ENCODE measurements at places on chromosomes 2 and 18.

DNA sequence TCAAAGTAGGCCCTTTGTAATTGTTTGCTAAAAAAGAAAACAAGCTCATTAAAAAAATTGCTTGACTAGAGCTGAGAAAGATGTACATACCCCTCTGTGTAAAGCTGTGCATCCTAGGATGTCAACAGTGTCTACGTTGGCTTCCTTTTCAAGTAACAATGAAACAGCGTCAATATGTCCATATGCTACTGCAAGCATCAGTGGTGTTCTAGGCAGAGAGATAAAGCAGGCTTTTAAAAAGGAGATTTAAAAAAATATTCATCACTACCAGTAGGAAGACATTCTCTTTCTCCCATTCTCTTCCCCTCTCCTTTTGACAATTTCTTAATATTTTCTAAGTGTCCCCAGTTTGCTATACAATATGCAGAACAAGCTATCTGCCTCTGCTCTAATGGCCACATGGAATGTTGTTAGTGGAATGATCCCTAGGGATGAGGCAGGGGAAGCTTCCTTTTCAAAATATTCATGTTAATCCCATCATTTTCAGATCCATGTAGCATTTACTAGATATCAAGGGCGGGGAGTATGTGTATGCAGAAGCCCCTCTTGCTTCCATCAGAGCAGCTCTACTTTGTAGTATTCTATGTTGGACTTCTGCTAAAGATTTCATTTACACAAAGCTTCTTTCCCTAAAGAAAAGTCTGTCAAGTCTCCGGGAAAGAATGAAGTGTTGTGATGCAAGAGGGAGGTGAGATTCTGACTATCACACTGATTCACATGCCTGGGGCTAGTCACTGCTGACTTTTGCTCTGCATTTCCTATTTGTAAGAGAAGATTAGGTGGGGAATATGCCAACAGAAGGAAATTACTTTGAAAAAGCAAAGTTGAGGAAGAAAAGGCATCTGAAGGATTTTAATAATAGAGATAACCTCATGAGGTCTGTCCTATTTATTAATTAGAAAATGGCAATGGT lies 81.5 kb upstream of the PGAP1 start:
- no peak for DNase-seq

DNA sequence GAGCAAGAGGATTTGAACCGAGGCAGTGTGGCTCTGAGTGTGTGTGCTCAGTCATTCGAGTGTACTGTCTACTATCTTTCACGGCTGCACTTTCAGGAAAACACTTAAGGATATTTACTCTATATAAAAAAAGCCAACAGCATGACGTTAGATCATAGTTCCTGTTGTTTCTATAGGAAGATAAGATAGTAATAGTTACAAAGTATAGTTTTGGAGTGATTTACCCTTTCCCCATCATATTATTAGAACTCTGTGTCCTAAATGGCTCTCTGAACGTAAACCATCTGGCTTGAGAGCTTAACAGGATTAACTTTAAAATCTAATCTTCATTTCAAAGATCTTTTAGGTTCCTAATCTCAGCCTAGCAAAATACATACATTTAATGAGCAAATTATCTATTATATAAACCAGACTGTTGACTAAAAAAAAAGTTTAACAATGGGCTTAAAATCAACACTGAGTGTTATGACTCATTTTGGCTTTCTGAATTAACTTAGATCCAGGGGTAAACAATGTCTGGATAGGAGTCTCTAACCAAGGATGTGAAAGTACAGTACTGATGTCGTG lies 150.3 kb upstream of the DNMT3A start:
- no peak for DNase-seq

DNA sequence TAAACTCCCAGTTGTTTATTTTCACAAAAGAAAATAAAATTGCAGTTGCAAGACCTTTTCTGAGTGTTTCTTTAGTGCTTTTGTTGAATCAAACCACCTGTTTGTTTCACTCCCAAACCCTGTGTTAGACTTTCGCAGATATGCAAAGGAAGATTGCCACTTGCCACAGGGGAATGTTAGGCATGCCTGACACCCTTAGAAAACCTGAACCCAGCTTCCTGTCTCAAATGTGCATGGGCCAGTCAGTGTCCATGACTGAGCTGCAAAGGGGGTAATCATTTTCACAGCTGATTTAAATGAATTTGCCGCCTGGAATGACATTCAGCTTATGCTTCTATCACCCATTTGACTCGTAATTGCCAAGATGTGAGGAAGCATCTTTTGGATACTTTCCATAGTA lies 17.5 kb downstream of the TGOLN2 start:
- DNase-seq = no peak

DNA sequence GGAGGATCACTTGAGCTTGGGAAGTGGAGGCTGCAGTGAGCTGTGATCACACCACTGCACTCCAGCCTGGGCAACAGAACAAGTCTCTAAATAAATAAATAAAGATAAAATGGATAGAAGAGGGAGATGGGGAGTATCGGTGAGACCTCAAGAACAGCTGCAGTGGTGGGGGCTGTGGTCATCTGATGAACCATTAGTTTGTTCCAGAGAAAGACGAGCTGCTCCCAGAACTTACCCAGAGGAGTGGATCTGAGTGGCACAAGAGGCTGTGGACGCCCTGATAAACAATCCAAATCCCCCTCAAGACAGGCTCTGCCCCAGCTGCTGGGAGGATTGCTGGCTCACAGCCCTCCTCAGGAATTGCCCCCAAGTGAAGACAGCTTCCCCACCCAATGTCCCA lies 26.7 kb downstream of the TMEM127 start:
- no peak for DNase-seq

DNA sequence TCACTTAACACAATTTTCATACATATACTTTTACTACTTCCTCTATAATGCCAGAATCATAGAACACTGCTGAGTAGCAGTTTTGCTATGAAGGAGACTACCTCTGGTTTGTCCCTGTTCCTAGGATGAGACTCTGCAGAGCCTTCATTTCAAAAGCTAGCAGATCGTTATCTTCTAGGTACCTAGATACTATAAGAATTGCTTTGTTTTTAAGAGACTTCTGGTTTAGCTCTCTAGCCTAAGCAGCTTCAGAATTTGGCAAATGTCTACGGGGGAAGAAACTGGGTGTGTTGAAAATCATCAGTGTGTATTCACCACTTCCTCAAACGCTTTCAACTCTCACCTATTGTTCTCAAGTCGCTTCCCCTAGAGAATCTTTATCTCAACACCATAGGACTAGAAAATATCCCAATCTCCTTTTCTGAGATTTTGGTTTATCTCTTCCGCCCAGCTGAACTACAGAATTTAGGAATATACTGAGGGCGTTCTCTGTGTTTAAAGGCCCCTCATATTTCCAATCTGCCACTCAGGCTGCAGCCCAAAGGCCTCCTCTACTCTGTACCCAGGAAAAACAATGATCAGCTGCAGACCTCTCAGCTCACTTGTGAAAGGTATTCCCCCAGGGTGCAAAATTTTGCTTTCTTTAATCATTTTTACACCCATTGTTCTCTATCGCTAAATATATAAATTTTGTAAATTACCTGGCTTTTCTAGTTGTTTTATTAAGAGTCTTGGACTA lies 28.7 kb downstream of the SMAD2 start:
- no peak for DNase-seq

- no peak for DNase-seq
Measured at GRCh38 chr18:6107794-6108193, 212.5 kb upstream of the TMEM200C start.

DNA sequence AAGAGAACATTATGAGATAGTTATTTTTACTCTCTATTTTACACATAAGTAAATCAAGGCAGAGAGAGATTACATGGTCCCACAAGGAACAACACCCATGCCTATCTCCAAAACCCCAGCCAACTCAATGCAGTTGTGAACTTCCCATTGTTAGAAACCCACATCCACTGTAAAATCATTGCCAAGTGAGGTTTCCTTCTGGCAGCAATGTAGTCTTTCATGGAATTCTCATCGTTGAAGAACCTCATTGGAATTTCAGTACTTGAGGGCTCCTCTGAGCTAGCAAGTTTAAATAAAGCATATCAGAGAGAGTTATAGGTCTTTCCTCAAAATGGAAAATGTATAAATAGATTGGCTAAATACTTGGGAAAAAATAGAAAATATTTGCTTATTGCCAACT lies 105.2 kb downstream of the RAD51AP2 start:
- no peak for DNase-seq

DNA sequence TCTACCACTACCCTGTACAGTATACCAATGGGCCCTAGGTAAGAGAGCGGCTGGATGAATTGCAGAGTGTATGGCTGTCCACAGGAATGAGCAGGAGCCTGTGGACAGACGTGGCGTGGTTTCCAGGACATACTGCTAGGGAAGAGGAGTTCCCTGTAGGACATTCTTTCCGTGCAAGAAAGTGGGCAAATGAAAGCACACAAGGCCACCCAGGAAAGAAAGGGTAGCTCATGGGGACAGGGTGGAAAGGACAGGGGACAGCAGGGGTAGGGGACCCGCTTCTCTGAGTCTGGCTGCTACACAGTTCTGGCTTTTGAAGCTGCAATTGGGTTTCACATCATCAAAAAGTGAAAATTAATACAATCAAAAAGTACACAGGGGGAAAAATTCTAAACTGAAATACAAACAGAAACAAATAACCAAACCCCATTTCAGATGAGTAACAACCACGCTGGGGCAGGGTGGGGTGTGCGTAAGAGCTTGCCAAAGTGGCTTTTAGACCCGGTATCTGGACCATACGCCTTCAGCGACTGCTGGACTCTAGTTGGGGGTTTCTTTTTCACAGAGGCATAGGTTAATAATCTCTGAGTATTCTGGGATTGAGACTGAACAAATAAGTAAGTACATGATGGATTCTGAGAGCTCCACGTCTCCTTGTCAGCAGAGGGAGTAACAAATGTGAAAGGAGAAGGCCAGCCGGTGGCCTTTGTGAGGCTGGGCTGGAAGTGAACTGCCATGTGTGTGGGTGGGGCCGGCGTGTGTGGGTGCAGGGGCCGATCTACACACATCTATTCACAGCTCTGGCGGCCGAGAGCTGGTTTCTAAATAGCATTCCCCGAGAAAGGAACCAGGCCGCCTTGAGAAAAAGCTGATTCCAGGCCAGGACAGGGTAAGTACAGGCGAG lies 84.0 kb downstream of the HDAC4 start:
- no peak for DNase-seq
